ENCODE measurements at places on chromosomes 1 and 21.

DNA sequence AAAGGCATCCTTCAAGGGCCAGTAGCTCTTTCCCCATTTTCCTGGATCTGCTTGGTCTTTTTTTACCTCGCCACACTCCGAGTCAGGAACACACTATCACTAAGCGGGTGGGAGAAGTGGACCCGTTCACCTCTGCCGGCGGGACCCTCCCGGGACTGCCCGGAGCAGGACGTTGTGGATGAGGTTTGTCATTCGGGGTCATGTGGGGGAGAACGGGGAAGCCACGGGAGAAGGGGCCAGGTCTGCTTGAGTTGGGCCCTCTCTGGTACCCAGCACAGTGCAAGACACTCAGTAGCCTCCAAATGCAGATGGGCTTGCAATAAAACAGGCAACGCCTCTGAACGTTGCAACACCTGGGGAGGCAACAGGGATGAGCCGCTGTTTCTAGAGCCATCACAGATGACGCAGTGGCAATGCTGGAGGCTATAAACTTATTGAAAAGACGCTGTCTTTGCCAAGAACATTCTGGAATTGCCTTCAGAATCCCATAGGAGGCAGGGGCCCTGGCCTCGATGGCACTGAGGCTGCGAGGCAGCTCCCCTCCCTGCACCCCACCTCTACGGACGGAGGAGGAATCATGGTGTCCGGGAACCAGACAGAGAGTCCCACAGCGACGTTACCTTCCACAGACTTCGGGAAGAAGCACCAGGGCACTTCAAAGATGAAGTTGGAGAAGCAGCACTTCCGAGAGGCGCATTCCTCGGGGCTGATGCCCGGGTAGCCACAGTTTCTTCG, 3.8 kb downstream of the TFF2 start:
- no peak for DNase-seq

DNA sequence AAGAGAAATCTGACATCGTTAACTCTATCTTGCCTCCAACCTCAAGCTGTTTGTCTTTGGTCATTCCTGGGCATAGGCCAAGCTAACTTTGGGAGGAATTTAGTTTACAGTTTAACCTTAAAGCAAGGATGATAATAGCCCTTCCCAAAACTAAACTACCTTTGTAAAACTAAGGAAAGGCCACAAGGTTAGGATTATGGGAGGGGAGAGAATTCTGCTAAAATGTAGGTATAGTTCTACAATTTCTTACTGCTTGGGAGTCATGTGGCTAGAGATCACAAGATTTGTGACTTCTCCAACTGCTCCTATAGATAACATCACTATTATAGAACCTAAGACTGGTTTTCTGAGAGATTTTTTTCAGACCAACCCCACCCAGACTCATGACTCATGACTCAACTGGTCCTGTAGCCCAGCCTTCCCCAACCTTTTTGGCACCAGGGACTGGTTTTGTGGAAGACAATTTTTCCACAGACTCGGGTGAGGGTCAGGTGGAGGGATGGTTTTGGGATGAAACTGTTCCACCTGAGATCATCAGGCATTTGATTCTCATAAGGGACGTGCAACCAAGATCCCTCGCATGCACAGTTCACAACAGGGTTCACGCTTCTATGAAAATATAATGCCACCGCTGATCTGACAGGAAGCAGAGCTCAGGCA, 70.7 kb upstream of the MUTYH start:
- peak; percentile 16 for DNase-seq

DNA sequence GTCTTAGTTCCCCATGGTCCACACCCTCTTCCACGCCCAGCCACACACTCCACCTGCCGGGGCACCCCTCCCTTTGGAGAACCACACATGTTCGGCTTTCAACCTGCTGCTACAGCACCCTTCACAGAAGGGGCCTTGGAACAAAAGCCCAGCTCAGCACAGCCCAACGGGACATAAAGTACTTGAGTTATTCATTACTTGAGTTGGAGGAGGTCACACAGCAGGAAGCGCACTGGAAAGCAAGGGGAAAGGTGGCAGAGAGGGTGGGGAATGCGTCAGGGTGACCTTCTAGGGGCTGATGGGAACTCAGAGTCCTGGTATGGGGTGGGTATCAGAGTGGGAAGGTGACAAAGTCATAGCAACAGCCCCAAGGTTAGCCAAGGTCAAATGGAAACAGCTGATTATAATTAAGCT, 3.0 kb upstream of the ATP1B1 start:
- no peak for DNase-seq

DNA sequence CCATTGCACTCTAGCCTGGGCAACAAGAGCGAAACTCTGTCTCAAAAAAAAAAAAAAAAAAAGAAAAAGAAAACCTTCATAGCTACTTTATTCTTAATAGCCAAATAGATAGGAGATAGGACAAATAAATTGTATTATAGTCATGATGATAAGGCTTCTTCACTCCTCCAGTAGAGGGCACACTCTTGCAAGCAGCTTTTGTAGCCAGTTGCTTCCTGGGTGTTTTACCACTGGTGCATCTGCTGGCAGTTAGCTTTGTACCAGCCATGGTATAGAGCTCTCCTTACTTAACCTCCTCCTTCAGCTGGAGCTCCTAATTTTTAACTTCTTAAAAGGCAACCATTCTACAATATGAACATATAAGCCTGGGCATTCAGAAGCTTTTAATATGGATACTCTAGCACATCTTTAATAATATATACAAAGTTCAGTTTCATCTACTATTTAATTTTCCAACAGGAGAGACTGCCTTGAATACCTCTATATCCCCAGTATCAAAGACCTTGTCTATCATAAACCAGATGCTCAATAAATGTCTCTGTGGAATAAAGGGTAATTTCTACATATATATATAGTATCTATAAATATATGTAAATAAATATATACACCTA, 35.8 kb downstream of the EVI5 start:
- DNase-seq: peak; percentile 38

- peak; percentile 2 for DNase-seq
These were observed 175.5 kb upstream of the NCAM2 start for GRCh38 chr21:20822666-20823065.

GRCh38 chr21:32392299-32392879, 423 bp downstream of the URB1 start:
- no peak for DNase-seq

DNA sequence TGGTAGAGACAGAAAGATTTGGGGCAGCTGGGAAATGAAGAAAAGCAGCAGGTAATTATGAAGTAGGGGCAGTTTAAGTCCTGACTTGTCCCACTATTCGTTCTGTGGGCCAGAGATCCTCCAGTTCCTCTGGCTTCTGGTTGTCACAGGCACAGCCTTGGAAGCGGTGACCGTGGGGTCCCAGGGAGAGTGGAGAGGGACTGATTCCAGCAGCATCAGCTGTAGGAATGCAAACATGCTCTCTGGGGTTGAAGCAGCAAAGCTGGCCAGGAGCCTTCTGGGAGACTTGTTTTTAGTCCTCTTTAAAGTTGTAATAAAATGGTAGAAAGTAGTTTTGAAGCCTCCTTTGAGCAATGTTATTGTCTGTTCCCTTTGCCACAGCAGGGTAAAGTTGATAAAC, 488.0 kb downstream of the LMO4 start:
- DNase-seq: no peak

DNA sequence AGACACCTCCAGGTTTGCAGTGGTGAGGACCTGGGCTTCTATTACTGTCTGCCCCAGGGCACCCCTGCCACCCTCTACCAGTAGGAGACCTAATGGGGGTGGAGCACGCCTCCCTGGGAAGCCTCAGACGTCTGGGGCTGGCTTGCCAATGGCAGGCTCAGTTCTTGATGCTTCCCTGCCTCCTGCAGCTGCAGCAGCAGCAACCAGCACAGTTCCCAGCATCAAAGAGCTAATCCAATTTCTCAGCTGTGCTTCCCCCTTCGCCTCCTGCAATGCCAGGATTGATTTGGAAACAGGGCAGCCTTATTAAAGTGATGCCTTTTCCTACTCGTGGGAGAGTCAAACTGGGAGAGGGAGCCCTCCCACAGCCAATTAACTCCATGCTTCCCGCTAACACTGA, 8.2 kb downstream of the SYT2 start:
- no peak for DNase-seq

Data from stromal cell of bone marrow (primary cell).